Dermis microvascular lymphatic vessel endothelial cell (primary cell): ENCODE measurements at places on chromosomes 1 and 21.

DNA sequence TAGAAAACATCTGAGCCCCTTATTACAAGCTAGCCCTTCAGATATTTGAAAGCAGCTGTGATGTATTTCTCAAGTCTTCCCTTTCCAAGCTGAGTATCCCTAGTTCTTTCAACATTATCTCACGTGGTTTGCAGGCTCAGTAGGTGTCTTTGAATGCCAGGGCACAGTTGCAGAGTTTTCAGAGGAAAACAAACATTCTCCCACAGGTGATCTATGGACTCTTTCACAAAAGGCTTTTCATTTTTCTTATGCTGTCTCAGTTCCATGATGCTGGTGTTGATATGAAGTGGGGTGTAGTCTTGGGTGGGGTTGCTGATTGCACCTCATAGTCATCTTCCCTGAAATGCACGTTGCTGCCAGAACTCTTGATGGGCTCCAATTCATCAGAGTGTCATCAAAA lies 17.3 kb downstream of the CACNA1E start:
- no peak for DNase-seq

GRCh38 chr1:106962591-106962990 lies 93.9 kb upstream of the PRMT6 start:
- no peak for DNase-seq

DNA sequence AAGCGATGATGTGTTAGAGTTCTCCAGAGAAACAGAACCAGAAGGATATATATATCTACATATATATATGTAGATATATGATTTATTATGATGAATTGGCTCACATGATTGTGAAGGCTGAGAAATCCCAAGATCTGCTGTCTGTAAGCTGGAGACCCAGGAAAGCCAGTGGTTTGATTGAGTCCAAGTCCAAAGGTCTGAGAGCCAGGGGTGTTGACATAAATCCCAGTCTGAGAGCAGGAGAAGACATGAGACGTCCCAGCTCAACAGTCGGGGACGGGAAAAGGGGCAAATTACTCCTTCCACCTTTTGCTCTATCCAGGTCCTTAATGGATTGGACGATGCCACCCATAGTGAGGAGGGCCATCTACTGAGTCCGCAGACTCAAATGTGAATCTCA lies 126.6 kb downstream of the PRDM2 start:
- no peak for DNase-seq

- DNase-seq, result no peak
Measured at GRCh38 chr1:28718166-28718565, 18.6 kb upstream of the YTHDF2 start.

DNA sequence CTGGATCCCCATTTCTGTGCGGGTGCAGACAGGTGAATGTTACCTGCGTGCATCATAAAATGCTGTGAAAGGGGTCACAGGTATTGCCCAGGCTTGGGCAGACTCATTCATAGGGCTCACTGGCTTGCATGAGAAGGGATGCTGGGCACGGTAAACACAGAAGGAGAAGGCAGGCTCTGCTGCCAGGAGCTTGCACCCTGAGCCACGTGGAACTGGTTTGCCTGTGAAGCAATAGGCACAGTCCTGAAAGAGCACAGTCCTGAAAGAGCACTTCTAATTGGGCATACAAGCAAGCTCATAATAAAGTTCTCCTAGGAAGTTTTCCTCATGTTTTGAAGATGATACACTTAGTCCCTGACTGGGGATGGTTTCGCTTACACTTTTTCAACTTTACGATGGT lies 40.9 kb downstream of the GALNT2 start:
- DNase-seq, result no peak

DNA sequence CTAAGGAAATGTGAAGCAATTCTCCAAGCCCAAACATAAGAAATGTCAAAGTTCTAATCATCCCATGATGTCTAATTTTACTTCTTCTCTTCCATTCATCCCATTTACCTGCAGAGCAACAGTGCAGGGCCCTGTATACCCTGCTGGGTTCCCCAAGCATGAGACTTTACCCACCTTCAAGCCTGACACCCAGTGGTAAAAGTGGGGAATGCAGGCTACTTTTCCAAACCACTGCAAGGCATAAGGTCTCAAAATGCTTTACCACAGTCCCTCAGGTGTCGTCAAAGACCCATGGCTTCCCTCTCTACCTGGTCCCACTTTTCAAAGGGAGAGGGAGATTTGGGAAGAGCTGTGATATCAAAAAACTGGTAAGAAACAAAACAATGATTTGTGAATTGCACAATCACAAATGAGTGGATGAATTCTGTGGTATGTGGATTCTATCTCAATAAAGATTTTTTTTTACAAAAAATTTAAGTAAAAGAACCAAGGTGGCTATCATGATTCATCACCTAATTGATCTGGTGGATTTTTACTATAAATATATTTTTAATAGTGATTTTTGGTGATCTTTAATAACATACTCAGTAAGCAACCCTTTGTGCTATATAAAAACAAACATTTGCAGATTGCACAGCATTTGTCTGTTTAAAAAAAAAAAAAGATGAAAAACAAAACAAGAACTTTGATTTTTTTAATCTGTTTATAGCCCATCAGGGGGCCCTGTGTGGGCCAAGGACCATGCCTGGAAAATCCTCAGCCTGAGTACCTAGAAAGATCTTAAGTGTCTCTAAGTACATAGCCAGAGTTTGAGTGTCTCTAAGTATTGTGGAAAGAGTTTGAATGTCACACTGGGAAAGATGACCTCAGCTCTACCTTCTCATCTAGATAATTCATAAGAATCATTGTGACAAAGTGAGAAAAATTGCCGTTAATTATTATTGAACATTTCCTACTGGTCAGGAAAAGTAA lies 73.1 kb upstream of the GJB5 start:
- DNase-seq, result peak; percentile 33

DNA sequence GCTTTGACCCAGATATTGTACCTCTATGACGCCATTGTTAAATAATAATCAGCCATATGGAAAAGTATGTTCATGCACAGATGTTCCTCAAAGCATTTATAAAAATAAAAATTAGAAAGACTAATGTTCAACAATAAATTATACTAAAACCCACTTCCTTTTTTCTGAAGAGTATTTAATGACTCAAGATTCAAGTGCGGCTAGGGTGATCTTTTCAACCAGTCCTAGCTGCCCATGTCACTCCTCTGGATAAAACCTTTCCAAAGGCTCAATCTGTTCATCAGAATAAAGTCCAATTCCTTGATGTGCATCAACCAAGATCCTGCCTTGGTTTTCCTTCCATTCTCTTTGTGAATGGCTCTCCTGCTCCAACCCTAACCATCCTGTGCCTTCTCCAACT lies 292.0 kb downstream of the VAV3 start:
- no peak for DNase-seq

- no peak for DNase-seq
Measured at GRCh38 chr1:54547601-54548388, at the start of gene ACOT11. ACOT11 (plus strand) TSS chr1:54548228; CDS start chr1:54548310, 82 bp downstream.

GRCh38 chr1:156508955-156509234 lies 8.3 kb upstream of the MEF2D start:
- no peak for DNase-seq
